CD4-positive, alpha-beta T cell treated with Interleukin-12 subunit alpha and Interleukin-12 subunit beta, for 1 hour (primary cell): ENCODE measurements at places on chromosomes 4 and X.

DNA sequence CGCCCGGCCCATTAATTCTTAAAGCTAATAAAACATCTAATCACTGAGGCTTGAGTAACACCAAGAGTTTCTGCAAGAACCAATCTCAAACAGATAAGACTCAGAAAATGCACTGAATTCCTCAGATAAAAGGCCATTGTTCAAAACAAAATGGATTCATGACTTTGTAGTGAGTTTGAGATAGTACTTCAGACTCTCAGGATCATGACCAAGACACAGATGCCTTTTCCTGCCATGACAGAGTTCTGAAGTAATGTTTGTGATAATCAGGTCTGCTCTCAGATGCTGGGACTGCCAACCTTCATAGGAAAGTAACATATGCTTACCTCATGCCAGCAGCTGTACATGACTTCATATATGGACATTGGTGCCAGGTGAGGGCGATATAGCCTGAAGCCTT lies 54.6 kb downstream of the NIPAL1 start:
- no peak for DNase-seq

GRCh38 chr4:105858466-105859040 lies 36.7 kb upstream of the NPNT start:
- DNase-seq: no peak

GRCh38 chrX:50168241-50168687 lies 32.5 kb downstream of the AKAP4 start:
- DNase-seq: no peak

DNA sequence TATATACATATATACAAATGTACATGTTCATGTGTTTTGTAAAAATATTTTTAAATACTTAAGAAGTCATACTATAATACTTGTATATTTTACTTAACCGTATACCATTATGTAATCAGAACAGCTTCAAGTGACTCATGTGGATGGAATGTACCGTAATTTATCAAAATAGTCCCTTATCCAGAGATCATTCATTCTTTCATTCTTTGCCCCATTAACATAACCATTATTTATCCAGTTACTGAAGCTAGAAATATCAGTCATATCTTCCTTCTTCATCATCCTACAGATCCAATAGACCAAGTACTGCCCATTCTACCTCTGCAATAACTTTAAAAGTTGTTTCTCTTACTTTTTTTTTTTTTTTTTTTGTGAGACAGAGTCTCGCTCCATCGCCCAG lies 164.2 kb downstream of the MAB21L2 start:
- DNase-seq: no peak

GRCh38 chr4:122777846-122778673 lies 45.6 kb downstream of the BBS12 start:
- DNase-seq: no peak

DNA sequence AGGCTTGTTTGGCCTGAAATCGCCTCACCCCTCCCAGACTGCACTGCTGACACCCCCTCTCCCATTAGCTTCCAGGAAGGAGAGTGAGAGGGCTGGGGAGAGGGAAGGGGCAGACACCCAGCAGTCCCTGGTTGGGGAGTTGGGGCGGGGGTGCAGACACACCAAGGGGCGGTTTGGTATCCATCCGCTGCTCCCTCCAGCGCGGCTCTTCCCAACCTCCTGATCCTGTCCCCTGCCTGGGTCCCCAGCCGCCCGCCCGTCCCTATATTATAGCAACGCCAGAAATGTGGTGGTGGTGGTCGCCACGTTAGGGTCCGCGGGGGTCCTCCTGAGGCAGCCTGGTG lies 24.9 kb downstream of the GPRASP3 start:
- DNase-seq: no peak

DNA sequence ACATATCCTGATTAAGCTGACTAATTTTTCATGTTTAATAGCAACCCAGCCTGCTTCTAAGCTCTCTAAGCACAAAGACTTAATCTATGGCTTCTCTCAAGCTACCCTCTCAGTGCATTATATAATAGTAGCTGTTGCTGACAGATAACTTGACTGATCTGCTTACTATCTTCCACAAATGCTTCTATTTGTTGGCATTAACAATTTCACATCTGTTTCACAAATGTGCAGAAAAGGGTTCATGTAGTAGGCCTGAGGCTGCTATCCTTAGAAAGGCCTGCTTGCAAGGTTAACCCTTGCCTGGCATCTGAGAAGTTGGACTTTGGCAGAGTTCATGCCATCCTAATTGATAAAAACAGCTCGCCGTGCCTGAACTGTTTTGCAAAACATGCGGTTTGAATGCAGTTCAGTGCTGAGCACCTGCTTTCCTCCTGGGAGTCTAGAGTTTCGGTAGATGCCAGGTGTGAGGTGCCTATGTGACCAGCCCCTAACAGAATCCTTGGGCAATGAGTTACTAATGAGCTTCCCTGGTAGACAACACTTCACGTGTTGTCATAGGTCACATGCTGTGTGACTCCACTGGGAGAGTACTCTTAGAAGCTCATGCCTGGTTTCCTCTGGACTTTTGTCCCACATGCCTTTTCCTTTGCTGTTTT lies 68.4 kb downstream of the NSG1 start:
- DNase-seq: no peak

GRCh38 chr4:14920237-14920636 lies 82.0 kb upstream of the CPEB2 start:
- no peak for DNase-seq

DNA sequence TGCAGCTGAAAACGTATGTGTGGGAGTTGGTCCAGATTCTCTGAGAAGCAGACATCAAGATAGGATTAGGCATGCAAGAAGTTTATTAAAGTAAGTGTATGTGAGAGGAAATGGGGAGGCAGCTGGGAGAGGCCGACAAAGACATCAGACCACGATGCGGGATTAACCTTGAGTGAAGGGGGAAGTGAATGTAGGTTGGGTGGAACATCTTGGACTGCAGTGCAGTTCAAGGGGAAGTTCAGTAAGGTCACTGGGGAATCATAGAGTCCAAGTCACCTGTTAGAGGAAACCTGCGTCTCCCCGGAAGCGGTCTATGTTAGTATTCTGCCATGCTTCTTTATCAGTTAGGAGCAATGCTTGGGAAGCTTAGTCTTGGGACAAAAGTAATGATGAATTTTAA lies 22.0 kb downstream of the CXCL8 start:
- peak; percentile 3 for DNase-seq

GRCh38 chrX:18810416-18810815 lies 103.0 kb downstream of the PPEF1 start:
- no peak for DNase-seq

DNA sequence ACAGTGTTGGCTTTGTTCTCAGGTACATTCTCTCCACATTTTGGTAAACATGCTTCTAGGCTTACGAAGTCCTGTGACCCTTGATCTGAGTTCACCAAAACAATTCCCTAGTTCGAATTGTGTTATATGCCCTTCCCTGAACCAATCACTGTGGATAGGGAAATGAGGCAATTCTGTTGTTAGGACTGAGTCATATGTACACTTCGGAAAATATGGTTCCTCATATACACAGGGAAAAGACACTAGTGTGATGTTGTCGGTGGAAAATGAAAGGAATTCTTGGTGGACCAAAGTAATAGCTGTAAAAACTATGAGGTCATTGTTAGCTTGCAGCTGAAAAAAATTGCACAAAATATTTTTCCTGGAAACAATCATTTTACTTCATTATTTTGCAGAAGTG lies 46.6 kb upstream of the MAGEC2 start:
- no peak for DNase-seq

DNA sequence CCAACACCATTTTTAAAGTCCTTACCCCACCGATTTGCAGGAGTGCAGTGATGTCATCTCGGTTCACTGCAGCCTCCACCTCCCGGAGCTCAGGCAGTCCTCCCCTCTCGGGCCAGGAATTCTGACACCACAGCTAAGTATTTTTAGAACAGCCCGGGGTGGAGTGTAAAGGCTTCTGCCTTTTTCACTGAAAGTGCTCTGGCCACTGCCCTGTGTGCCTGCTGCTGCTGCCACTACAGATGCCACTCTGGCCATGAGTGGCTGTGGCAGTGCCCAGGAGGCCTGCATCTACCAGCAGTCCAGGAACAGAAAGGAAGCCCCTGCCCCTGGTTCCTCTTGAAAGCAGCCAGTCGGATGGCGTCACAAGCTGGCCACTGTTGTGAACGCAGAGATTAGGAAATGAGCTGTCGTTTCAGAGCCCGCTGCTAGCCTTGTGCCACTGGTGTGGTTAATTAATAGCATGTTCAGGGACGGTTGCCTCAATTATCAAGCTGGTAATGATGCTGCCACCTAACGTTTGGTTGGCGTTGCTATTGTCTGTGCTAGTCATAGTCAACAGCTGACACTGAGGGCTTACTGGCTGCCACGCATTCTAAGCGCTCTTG lies 23.6 kb upstream of the TBC1D14 start:
- peak; percentile 32 for DNase-seq

- no peak for DNase-seq
These were observed 1049.8 kb upstream of the POU3F4 start for GRCh38 chrX:82458207-82458754.

- no peak for DNase-seq
These were observed 319.5 kb downstream of the KCNIP4 start for GRCh38 chr4:21628916-21629610.

DNA sequence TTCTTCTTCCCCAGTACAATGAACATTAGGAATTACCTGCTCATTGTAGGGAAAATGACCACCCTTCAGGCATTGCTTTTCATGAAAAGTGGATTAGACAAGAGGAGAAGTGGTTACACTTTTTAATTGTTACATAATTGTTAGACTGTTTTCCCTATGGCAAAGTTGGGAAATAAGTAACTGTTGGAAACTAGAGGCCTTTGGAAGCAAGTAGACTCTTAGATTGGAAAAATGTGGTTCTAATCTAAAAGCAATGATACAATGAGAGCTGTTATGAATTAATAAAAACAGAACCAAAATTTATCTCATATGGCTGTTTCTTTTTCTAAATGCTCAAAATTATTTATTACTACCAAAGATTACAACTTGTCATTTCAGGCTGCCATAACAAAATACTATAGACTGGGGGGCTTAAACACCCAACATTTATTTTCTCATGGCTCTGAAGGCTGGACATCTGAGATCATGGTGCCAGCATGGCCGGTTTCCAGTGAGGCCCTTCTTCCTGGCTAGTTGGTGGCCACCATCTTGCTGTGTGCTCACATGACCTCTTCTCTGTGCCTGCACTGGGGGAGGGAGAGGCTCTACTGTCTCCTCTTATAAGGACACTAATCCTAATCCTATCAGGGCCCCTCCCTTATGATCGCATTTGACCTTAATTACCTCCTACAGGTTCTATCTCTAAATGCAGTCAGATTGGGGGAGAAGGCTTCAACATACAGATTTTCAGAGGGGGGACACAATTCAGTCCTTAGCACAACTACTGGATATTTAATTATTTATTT lies 12.5 kb downstream of the CC2D2A start:
- DNase-seq: no peak

- no peak for DNase-seq
These were observed 91.6 kb downstream of the AREG start for GRCh38 chr4:74536557-74536956.

GRCh38 chr4:146370841-146371240 lies 150.9 kb downstream of the SLC10A7 start:
- no peak for DNase-seq

- DNase-seq: no peak
These were observed 282.5 kb downstream of the ZIC3 start for GRCh38 chrX:137848266-137848905.

GRCh38 chrX:51215266-51215665 lies 117.4 kb upstream of the NUDT10 start:
- no peak for DNase-seq

- DNase-seq: no peak
These were observed 112.2 kb downstream of the AKAP4 start for GRCh38 chrX:50088645-50089044.

GRCh38 chrX:115372152-115372551 lies 82.6 kb downstream of the LUZP4 start:
- no peak for DNase-seq

DNA sequence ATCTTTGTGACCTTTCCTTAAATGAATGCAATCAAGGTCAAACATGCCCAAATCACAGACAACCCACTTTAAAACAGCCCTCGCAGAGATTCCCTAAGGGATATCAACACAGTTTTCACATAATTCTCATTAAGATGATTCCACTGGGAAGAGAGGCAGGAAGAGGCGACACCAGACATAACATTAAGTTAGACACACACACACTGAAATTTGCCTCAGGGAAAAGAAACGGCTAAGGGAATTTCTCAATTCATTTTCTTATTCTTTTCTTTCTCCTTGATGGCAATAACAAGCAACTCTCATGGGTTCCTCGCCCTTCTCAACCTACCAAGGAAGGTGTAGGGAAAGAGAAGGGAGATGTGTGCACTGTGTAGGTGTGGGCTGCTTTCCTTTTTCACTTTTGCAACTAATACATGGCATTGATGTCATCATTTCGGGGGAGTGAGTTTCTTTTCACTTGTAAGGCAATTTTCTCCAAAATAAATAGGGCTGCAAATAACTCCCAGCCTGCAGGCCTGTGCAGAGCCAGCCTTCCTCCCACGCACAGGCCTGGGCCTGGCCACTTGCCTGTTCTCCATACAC lies 41.4 kb downstream of the SOD3 start:
- no peak for DNase-seq

GRCh38 chr4:84319124-84319523 lies 180.0 kb downstream of the NKX6-1 start:
- no peak for DNase-seq

GRCh38 chrX:119757646-119757978 lies 776 bp upstream of the SOWAHD start:
- no peak for DNase-seq

GRCh38 chrX:72735561-72735960 lies 21.5 kb upstream of the PHKA1 start:
- no peak for DNase-seq

DNA sequence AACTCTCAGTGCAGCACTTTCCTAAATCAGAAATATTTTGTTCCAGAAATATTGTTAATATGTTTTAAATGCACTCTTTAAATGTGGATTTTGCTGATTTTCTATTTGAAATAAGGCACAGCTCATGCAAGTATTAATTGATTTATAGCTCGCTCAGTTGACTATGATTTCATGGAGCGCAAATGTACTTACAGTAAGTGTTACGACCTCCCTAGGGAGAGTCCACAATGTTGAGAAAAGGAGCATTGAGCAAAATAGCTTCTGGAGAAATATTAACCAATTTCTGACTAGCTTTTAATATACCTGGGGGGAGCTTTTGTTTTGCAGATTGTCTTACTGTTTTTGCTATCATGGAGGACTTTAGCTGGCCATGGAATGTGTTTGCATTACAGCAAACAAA lies 1687.5 kb downstream of the STIM2 start:
- no peak for DNase-seq

DNA sequence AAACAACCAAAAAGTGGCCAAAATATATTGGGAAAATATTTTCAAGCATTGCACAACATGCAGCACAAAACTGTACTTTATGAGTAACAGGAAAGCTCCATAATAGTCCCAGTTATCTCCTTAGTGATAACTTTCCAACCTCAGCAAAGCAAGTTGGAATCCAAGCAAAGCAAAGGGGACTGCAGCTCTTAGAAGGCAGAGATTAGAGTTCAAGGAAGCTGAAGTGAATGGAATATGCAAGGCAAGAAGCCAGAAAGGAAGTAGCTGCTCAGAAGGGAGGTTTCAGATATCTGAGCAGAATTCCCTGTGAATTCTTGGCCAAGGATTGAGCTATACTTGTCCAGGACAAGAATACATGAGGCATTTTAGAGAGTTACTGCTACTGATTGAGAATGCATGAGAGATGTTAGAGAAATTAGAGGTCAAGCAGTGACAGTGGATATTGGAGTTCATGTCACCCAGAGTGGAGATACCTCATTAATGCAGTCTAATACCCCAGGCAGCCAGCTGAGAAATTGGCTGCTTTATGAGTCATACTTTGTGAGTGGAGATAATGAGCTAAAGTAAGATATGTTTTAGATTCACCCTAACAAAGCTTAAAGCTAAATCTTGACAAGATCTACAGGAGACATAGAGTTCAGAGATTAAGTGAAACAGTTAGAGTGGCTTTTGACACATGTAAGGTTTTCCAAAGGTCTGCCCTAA lies 102.8 kb downstream of the INPP4B start:
- DNase-seq: no peak
